ENCODE measurements at places on chromosomes 1 and 21. TPM values are rescaled to one million over a fixed set of nuclear protein-coding genes. Genes with fewer than 3 reads are reported as not detected.

DNA sequence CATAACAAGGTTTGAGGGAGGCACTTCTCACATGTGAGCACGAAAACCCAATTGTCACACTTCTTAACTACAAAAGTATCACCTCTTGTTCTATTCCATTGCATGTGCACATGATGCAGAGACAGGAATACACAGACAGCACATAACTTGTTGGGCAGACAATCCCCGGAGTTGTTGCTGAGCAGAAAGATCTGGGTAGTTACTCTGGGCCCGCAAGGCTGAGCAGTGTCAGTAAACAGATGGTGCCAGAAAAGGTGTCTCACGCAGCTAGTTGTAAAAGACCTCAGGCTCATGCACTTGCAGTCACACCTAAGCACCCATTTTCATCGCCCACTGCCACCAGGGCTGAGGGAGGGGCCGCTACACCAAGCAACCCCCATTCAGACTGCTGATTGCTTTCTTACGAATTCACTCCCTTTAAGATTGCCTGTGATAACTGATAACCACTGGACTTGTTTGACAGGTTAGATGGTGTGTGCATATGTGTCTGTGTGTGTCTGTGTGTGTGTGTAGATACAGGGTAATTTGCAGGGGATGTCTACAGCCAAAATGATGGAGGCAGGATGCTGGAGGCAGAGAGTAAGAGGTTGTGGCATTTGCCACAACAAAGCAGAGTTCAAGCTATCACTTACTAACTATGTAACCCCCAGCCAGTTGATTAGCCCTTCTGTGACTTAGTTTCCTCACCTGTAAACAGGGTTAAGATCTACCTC, 4.2 kb downstream of the LGR6 start:
- no peak for DNase-seq

The OR2L13 gene
- total RNA-seq = not detected

GRCh38 chr1:109131059-109131458, 17.1 kb downstream of the ELAPOR1 start:
- no peak for DNase-seq

The RNU1-4 gene
- under 0.01 TPM for total RNA-seq

- no peak for DNase-seq
These were observed 108.0 kb downstream of the TAS1R2 start for GRCh38 chr1:18751425-18751824.

DNA sequence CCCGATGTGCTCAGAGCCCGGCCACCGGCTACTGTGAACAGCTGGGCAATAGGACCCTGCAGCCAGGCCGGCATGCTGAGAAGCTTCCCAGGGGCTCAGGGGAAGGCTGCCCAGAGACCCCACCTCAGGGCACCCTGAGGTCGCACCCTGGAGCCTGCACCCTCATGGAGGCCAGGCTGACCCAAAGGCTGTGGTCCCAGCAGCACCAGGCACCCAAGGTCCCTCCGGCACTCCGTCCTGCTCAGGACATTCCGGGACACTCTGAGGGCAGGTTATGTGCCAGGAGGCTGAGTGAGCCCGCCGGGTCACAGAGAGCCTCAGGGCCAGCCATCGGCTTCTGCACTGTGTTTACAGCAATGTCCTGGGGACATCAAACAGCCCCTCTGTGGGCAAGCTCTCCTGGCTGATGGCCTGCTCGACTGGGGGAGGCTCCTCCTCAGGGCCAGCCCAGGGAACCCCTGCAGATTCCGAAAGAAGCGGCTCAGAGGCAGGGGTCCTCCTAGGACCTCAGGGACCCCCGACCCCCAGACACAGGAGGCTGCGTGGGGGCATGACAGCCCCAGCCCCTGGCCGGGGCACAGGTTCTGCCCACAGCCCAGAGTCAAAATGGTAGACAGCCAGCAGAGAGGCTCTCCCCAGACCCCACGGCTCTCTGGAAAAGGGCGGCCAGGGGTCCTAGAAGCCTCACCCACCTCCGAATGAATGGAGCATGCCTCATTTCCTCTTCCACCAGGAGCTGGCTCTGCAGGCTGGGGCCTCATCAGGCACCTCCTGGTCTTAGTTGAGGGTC, 8.2 kb downstream of the SLC19A1 start:
- no peak for DNase-seq

The MRPL37 gene
- total RNA-seq = 188 TPM

DNA sequence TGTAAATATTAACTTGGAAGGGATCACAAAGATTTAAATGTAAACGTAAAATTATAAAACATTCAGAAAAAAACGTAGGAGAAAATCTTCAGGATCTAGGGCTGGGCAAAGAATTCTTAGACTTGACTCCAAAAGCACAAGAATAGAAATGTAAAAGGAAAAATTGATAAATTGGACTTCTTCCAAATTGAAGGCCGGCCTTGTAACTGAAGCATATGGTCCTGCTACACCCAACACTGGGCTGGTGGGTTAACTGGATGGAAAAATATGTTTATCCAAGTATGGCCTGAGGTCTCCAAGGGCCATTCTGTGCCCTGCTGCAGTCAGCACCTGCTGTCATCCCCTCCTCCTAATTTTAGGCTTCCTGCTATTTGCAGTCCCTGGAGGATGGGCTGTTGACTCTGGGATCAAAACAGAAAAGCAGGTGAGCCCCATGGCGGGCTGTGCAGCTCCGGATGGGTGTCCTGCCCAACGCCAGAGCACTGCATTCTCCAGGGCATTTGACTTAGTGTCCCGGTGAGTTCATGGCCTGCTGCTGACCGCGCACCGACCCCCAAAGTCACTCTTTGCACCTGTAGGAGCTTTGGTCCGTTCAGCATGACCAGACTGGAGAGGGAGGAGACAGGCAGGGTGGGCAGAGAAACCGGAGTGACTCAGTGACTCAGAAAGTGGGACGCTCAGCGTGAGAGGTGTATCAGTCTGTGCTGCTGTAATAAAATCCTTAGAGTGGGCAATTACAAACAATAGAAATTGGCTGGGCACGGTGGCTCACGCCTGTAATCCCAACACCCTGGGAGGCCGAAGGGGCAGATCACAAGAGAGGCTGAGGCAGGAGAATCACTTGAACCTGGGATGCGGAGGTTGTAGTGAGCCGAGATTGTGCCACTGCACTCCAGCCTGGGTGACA, 6.1 kb upstream of the AIRE start:
- no peak for DNase-seq

- DNase-seq = no peak
These were observed 17.4 kb downstream of the AIDA start for GRCh38 chr1:222694927-222695326.

DNA sequence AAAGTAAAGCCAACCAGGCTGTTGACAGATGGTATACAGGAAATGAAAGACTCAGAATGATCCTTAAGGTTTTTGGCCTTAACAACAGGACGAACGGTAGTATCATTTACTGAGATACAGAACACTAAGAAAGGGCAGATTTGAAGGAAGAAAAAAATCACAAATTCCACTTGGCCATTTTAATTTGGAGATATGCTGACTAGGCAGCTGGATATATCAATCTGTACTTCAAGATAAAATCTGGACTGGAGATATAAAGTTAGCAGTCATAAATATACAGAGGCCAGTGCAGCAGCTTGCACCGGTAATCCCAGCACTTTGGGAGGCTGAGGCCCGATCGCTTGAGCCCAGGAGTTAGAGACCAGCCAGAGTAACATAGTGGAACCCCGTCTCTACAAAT, 1.3 kb downstream of the NVL start:
- DNase-seq = no peak

The KPNA6 gene
- total RNA-seq = 35.5 TPM

- DNase-seq = no peak
These were observed 61.0 kb downstream of the VPS13D start for GRCh38 chr1:12290828-12291227.

DNA sequence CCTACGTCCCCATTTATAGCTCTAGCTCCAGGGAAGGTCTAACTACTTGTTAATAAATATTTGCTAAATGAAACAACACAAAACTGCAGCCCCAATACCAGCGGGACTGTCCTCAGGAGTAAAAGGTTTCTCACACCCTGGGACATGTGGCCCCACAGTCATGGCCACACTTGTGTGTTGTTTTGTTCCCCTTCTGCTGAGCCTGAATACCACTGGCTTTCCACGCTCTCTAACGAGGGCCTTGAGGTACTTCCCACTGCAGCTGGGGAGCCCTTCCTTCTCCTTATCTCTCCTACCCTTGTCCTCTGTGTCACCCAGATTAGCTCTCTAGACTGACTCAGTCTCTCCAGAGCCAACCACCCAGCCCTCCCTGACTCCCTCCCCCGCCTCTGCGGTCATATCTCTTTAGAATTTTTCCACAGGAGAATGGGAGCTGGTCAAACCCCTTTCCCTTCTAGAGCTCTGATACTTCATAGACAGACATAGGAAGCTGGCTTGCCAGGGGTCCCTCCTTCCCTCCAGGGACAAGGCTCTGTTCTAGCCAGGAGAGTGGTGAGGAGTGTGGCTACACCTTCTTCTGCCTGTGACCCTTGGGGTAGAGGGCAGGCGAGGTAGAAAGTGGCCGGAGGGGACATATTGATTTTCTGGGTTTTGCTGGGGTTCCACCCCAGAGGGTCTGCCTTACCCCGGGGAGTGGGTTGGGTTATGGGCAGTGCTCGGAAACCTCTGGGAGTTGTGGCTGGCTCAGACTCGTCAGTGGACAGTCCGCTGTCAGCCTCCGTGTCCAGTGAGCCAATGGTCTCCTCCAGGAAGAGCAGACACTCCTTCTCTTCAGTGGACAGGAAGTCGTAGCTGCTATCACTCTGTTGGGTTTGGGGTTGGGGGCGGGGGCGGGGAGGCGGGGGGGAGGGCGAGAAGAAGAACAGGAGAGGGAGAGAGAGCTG, 8.1 kb downstream of the C1orf116 start:
- DNase-seq = peak; percentile 57

The PRAMEF9 gene
- not detected for total RNA-seq

- no peak for DNase-seq
These were observed 5.5 kb upstream of the CNTN2 start for GRCh38 chr1:205037539-205037938.

GRCh38 chr21:16426936-16427335, 697.2 kb downstream of the USP25 start:
- no peak for DNase-seq

The FMO2 gene
- not detected for total RNA-seq

DNA sequence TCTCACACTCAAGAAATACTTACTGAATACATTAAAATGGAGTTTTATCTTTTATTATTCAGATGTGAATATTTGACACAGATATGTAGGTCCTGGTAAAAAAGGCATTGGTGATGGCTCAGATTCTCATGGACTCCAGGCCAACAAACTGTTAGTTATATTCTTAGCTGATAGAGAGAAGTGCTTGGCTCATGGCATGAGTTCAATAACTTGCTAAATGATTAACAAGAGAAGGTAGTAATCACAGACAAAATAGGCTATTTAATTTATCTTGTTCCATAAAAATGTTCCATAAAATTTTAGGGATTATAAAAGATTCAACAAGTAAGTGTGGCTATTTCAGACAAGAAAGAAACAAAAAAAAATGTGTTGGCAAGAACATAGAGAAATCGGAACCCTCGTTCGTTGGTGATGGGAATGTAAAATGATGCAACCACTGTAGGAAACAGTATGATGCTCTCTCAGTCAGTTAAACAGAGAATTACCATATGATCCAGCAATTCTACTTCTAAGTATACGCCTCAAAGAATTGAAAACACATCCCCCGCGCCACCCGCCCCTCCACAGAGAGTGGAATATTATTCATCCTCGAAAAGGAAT, 737.8 kb upstream of the ADAMTS5 start:
- DNase-seq = no peak

DNA sequence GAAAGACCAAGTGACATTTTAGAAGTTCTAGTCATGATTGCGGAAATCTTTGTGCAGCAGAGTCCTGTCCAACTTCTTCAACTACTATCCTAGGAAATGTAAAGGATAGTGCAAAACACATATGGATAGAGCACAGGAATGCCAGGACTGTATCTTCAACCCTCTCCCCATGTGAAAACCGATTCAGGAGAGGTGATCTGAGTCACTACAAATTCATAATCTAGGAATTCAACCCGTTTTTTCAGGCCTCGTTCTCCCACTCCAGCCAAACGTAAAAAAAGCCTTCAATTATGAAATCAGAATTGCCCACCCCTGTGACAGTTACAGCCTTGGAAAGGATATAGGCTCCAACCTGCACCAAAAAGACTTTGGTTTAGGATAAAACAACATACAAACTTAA, 52.9 kb upstream of the RGS1 start:
- DNase-seq = no peak

The OR2T12 gene
- not detected for total RNA-seq

The EDN2 gene
- total RNA-seq = 2.6 TPM

The LRRC38 gene
- not detected for total RNA-seq

DNA sequence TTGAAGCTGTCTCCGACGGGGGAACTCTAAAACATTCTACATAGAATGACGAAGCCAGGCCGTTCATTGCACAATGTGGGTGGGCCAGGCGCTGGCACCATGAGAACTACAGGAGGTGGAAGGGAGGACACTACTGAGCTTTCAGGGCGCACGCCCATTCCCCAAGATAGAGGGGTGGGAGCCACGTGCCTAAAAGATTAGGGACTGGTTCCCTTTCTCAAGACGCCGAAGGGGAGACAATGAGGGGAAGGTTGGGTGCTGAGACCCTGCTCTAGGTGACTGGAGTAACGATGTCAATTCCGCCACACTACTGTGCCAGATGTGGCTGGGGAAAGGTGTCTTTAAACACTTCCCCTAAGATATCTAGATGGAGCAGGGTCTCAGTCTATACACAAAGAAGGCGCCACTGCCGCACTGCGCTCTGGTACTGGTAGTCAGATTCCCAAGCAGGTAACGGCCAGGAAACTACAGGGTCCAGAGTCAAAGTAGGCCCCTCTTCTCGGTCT, 782 bp downstream of the CSDE1 start:
- DNase-seq = peak; percentile 11

- peak; percentile 97 for DNase-seq
These were observed 60.4 kb upstream of the TNFSF4 start for GRCh38 chr1:173267453-173267945.

- no peak for DNase-seq
These were observed 36.4 kb upstream of the CLDN14 start for GRCh38 chr21:36516281-36516680.

DNA sequence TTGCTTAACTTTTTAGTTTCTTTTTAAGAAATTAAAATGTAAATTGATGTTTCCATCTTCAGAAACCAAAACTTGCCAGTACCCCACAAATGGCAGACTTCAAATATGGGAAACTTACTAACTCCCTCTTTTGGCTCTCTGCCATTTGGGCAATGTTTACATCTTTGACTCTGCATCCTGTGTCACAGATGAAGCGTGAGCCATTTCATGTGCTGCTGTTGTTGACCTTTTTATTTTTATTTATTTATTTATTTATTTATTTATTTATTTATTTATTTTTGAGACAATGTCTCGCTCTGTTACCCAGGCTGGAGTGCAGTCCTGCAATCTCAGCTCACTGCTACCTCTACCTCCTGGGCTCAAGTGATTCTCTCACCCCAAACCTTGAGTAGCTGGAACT, 16.0 kb upstream of the COG2 start:
- DNase-seq = no peak

The DMBX1 gene
- total RNA-seq = 0.89 TPM

DNA sequence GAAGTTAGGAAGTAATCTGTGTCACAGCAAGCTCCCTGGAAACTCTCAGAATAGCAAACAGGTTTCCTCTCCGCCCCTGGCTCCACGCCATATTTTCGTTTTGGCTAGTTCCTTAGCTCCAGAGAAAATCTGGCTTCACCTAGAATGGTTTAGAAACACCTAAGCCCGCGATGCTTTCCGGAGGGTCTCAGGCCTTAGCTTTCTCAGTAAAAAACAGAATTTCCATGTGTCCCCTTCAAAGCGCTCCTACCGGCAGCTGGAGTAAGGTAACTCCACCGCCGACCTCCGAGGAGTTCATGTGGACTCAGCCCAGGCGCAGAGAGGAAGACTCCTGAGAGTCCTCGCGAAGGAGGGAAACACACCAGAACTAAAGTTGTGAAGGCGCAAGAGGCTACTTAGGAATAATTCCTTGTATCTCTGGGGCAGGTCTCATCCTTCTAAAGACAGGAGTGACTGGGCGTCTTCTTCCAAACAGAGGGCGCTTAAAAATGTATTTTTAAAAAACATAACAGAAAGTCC, 406 bp downstream of the KIAA0040 start:
- no peak for DNase-seq

Measured in A172 (cell line).